ENCODE measurements at places on chromosomes 6 and 20.

GRCh38 chr6:133418108-133418507 lies 177.0 kb downstream of the EYA4 start:
- DNase-seq, result no peak

- DNase-seq, result no peak
Observed at GRCh38 chr6:33508935-33509926, 54.9 kb downstream of the ZBTB9 start.

GRCh38 chr6:73515204-73515655 lies 5.6 kb downstream of the EEF1A1 start:
- DNase-seq, result no peak

GRCh38 chr6:86526238-86526637 lies 411.1 kb upstream of the HTR1E start:
- no peak for DNase-seq

GRCh38 chr6:36698196-36698595 lies 570 bp downstream of the RAB44 start:
- no peak for DNase-seq

DNA sequence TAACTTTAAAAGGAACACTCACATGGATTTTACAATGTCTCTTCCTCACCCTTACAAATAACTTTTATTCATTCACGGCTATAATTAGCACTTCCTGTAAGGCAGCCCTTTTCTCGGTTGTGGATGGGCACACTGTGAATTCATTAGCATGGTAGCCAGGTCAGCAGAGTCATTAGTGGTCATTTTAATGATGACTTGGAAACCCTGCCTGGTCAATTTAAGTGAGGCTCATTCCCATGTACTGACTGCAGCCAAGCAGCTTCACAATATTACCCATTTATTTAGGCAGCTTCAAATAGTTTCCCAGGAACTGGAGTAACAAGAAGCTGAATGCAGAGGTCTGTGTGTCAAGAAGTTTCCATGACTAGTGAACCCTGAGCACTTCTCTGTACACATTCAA lies 248.8 kb downstream of the KHDC1L start:
- DNase-seq, result no peak

DNA sequence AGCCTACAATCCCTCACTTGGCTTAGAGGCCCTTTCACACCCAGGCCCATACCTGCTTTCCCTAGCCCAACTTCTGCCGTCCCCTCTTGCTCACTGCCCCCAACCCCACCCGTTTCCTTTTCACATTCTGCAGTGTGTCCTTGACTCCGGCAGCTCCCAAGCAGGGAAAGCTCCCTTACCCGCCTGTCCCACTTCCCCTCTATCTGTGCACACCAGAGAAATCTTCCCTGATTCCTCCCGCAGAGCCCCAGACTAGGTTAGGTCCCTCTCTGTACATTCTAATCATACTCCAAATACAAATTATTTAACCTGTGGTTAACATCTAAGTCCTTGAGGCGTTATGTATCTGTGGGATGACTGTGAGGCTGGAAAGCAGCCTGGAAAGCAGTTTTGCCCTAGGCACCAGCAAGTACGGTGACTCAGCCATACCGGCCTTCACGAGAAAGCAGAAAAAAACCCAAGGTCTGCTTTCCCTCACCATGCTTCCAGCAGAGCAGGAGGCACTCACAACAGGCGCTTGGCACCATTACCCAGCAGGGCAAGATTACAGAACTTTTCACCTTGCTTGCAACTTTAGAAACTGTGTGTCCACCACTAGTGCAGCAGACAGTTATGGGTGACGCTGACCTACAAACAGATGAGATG lies 22.3 kb downstream of the ELOVL5 start:
- peak; percentile 48 for DNase-seq

GRCh38 chr6:19153270-19153980 lies 683.7 kb upstream of the ID4 start:
- DNase-seq, result no peak

GRCh38 chr20:25547063-25547462 lies 38.3 kb downstream of the NINL start:
- DNase-seq, result no peak

DNA sequence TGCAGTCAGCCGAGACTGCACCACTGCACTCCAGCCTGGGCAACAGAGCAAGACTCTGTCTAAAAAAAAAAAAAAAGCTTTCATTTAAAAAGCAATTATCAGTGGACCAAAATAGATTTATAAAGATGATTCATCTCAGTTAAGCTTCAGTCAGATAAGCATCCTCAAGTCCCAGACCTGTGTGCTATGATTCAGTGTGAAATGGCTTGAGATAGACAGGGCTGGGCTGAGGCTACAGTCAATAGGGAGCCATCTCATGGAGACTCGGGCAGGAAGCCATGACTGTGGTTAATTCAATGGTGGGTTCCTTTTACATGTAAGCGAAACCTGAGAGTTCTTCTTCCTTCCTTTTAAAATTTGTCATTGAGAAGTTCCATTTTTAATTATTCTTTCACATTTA lies 276.0 kb downstream of the TFAP2A start:
- no peak for DNase-seq

Measured in ecto neural progenitor cell (in vitro differentiated cells).